ENCODE measurements at places on chromosomes 7 and 10.
A peak's percentile ranks its signal among the peaks of the same experiment; 100 is the strongest.

DNA sequence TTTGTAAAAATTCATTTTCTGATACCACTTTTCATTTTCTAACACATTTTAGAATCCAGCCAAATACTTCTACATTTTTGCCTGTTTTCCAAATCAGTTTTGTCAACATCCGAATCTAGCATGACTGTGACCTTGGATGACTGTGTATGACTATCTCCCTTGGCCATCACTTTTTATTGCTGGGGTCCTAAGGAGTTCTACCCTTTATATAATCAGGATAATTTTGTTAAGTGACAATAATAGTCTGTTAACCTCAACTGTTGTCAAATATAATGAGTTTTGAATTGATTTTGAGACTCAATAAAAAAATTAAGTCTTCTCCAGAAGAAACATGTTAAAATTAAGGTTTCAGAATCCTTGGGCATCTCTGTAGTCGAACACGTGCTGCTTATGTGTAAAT lies 53.3 kb downstream of the SEC23IP start:
- no peak for DNase-seq

DNA sequence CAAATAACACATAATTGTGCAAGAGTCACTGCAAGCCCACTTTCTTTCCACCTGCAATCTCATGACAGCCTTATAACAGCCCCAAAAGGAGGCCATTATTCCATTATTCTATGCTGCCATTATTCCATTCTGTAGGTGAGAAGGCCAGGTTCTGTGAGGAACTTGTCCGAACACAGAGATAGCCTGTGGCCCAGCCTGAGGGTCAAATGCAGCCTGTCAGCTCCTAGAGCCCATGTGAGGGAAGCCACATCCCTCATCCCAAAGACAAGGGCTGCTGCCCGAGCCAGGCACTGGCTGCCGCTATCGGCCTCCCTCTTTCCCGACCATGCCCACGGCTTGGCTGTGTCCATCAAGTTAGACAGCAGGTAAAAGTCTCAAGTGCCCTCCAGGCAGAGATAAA lies 24.1 kb upstream of the C10orf71 start:
- DNase-seq: no peak

GRCh38 chr7:134140889-134141867 lies 14.0 kb downstream of the LRGUK start:
- DNase-seq: peak; percentile 16

GRCh38 chr7:38858259-38858884 lies 50.6 kb downstream of the VPS41 start:
- DNase-seq: no peak
